ENCODE measurements at places on chromosomes 7 and 10. TPM values are rescaled to one million over a fixed set of nuclear protein-coding genes. Genes with fewer than 3 reads are reported as not detected.

GRCh38 chr7:92158660-92159575 is 20.0 kb downstream of the LRRD1 start:
- peaks cover 3% of the 10 kb centered on the region for H3K4me1 ChIP-seq
- H3K36me3 ChIP-seq: no peaks in the 10 kb centered on the region
- H3K4me3 ChIP-seq: no peak overlapping the region
- H3K27ac ChIP-seq: no peak overlapping the region
- no peak for DNase-seq
- peaks cover 26% of the 10 kb centered on the region for H3K27me3 ChIP-seq

- no peaks in the 10 kb centered on the region for H3K4me1 ChIP-seq
- no peak overlapping the region for H3K4me3 ChIP-seq
- H3K36me3 ChIP-seq: no peaks in the 10 kb centered on the region
Observed at GRCh38 chr10:83542774-83543411, 596.4 kb upstream of the GHITM start.

- DNase-seq: no peak
- no peaks in the 10 kb centered on the region for H3K4me1 ChIP-seq
- no peaks in the 10 kb centered on the region for H3K36me3 ChIP-seq
- peaks cover 57% of the 10 kb centered on the region for H3K27me3 ChIP-seq
Observed at GRCh38 chr7:45216181-45216580, 58.6 kb downstream of the RAMP3 start.

GRCh38 chr10:11175823-11176243 is 158.2 kb downstream of the CELF2 start:
- peaks cover 63% of the 10 kb centered on the region for H3K36me3 ChIP-seq
- H3K4me1 ChIP-seq: peaks cover 80% of the 10 kb centered on the region
- H3K4me3 ChIP-seq: no peak overlapping the region
- no peaks in the 10 kb centered on the region for H3K27me3 ChIP-seq

The ZNF488 gene
- not detected for total RNA-seq

GRCh38 chr10:101595591-101596433 is 7.7 kb downstream of the DPCD start:
- H3K27me3 ChIP-seq: peaks cover 4% of the 10 kb centered on the region
- DNase-seq: no peak
- H3K27ac ChIP-seq: no peak overlapping the region
- no peak overlapping the region for H3K4me3 ChIP-seq
- no peaks in the 10 kb centered on the region for H3K4me1 ChIP-seq

- H3K4me1 ChIP-seq: peaks cover 41% of the 10 kb centered on the region
- H3K36me3 ChIP-seq: no peaks in the 10 kb centered on the region
- DNase-seq: no peak
- peak overlapping the region; percentile 58 for H3K4me3 ChIP-seq
Observed at GRCh38 chr7:139648941-139649425, 125.5 kb downstream of the CLEC2L start.

Data from activated CD4-positive, alpha-beta T cell treated with anti-CD3 and anti-CD28 coated beads, Interleukin-2, amount 10 ng/mL, durations not matched to agents 24 days and 14 days (primary cell).